ENCODE measurements at places on chromosomes 2 and 18.

DNA sequence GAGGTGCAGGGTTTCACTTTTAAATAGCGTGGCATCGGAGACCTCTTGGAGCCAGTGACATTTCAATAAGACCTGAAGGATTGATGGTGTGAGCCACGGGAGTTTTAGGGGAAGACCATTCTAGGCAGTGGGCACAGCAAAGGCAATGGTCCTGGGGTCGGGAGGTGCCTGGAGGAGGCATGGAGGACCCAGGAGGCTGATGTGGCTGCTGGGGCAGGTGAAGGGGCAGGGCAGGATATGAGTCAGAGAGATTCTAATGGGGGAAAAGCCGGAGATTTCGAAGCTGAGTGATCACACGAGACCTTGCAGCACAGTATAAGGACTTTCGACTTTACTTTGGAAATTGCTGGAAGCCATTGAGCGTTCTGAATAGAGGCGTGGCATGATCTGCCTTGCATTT lies 79.6 kb upstream of the KCNE4 start:
- no peaks in the 10 kb centered on the region for H3K27me3 ChIP-seq
- no peak overlapping the region for H3K27ac ChIP-seq
- H3K4me3 ChIP-seq = no peak overlapping the region
- no peaks in the 10 kb centered on the region for H3K36me3 ChIP-seq

- H3K4me3 ChIP-seq = no peak overlapping the region
- no peaks in the 10 kb centered on the region for H3K36me3 ChIP-seq
- no peaks in the 10 kb centered on the region for H3K27me3 ChIP-seq
- no peaks in the 10 kb centered on the region for H3K4me1 ChIP-seq
- no peak overlapping the region for H3K27ac ChIP-seq
- DNase-seq = no peak
Measured at GRCh38 chr2:209236377-209236776, 187.5 kb upstream of the MAP2 start.

GRCh38 chr2:205704127-205704741 lies 21.9 kb downstream of the NRP2 start:
- no peaks in the 10 kb centered on the region for H3K36me3 ChIP-seq
- H3K4me3 ChIP-seq = no peak overlapping the region
- H3K27ac ChIP-seq = peak overlapping the region; percentile 52
- no peaks in the 10 kb centered on the region for H3K27me3 ChIP-seq

- no peaks in the 10 kb centered on the region for H3K27me3 ChIP-seq
- H3K4me1 ChIP-seq = no peaks in the 10 kb centered on the region
- H3K36me3 ChIP-seq = no peaks in the 10 kb centered on the region
Measured at GRCh38 chr2:207902821-207903220, 122.5 kb downstream of the PLEKHM3 start.

- no peaks in the 10 kb centered on the region for H3K27me3 ChIP-seq
- H3K4me3 ChIP-seq = no peak overlapping the region
- no peak for DNase-seq
- H3K27ac ChIP-seq = no peak overlapping the region
- no peaks in the 10 kb centered on the region for H3K4me1 ChIP-seq
- no peaks in the 10 kb centered on the region for H3K36me3 ChIP-seq
Measured at GRCh38 chr18:29096079-29096770, 919.3 kb upstream of the CDH2 start.

- no peak for DNase-seq
- H3K27ac ChIP-seq = no peak overlapping the region
- no peaks in the 10 kb centered on the region for H3K36me3 ChIP-seq
- peaks cover 14% of the 10 kb centered on the region for H3K4me1 ChIP-seq
- no peak overlapping the region for H3K4me3 ChIP-seq
Measured at GRCh38 chr2:85221067-85221691, 88.0 kb downstream of the TCF7L1 start.

GRCh38 chr18:46502444-46502843 lies 154.6 kb downstream of the LOXHD1 start:
- no peak overlapping the region for H3K4me3 ChIP-seq
- H3K36me3 ChIP-seq = no peaks in the 10 kb centered on the region
- H3K4me1 ChIP-seq = 0 out of 2 replicates have a peak, but pooled peaks cover 4% of the 10 kb centered on the region

- H3K4me3 ChIP-seq = no peak overlapping the region
- no peak for DNase-seq
- no peaks in the 10 kb centered on the region for H3K36me3 ChIP-seq
- no peaks in the 10 kb centered on the region for H3K27me3 ChIP-seq
- no peaks in the 10 kb centered on the region for H3K4me1 ChIP-seq
Measured at GRCh38 chr2:4427083-4427482, 723.7 kb downstream of the DCDC2C start.

DNA sequence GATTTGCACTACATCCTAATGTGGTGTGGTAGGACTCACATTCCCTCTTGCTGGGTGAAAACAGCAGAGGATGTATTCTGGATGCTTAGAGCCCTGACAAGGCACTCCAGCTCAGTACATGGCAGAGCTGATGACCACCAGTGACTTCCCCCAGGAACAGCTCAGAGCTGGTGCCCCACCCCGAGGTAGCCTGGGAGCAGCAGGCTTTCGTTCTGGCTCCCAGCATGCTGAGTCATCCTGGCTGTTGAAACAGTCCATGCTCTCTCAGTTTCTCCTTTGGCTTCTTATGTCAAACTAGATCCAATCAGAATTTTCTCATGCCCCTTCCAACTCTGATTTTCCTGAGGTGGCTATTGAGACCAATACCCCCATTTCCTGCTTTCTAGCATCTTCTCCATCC lies 438.2 kb downstream of the NBAS start:
- DNase-seq = no peak
- H3K4me1 ChIP-seq = no peaks in the 10 kb centered on the region
- H3K36me3 ChIP-seq = no peaks in the 10 kb centered on the region
- H3K27ac ChIP-seq = no peak overlapping the region
- no peak overlapping the region for H3K4me3 ChIP-seq

- DNase-seq = no peak
Measured at GRCh38 chr2:48170281-48170680, 264.0 kb upstream of the FBXO11 start.

- no peak for DNase-seq
- no peak overlapping the region for H3K27ac ChIP-seq
- H3K36me3 ChIP-seq = no peaks in the 10 kb centered on the region
- no peak overlapping the region for H3K4me3 ChIP-seq
- H3K27me3 ChIP-seq = no peaks in the 10 kb centered on the region
- H3K4me1 ChIP-seq = no peaks in the 10 kb centered on the region
Measured at GRCh38 chr2:10469301-10469700, 21.2 kb upstream of the ODC1 start.

DNA sequence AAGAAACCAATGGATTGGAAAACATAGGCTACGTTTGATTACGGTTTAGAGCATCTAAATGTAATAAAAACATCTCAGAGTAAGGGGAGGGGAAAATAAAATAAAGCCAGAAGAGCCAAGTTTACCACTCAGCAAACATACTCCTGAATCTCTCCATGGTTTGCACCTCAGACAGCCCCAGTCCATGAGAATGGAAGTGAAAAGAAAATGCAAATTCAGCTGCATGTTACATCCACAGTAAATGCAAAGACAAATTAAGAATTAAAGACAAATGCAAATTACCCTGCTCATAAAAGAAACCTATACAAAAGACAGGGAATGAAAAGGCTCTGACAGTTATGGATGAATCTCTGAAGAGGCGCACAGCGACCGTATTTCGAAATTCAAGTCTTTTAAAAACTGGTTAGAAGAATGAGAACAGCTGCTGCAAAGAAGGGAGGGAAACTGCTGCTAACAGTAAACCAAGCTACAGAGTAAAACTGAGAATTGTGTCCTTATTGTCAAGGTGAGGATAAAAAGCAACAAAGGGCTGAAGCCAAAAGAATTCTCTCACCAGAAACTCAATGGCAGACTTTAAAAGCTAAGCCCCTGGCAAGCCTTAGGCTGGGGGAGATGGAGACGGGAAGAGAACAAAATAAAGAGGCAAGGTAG lies 197.9 kb upstream of the ACVR2A start:
- no peak overlapping the region for H3K4me3 ChIP-seq

- no peaks in the 10 kb centered on the region for H3K4me1 ChIP-seq
- H3K27me3 ChIP-seq = no peaks in the 10 kb centered on the region
- H3K27ac ChIP-seq = no peak overlapping the region
- no peaks in the 10 kb centered on the region for H3K36me3 ChIP-seq
Measured at GRCh38 chr2:23312996-23313606, 71.9 kb upstream of the KLHL29 start.

- no peaks in the 10 kb centered on the region for H3K36me3 ChIP-seq
- DNase-seq = no peak
- no peaks in the 10 kb centered on the region for H3K4me1 ChIP-seq
- H3K27me3 ChIP-seq = no peaks in the 10 kb centered on the region
Measured at GRCh38 chr2:134279417-134279816, 25.5 kb downstream of the MGAT5 start.

GRCh38 chr2:197311421-197312033 lies 947 bp upstream of the ANKRD44 start:
- H3K4me3 ChIP-seq = peak overlapping the region; percentile 89
- H3K27ac ChIP-seq = peak overlapping the region; percentile 56
- H3K27me3 ChIP-seq = no peaks in the 10 kb centered on the region
- peak; percentile 33 for DNase-seq
- H3K36me3 ChIP-seq = peaks cover 3% of the 10 kb centered on the region

DNA sequence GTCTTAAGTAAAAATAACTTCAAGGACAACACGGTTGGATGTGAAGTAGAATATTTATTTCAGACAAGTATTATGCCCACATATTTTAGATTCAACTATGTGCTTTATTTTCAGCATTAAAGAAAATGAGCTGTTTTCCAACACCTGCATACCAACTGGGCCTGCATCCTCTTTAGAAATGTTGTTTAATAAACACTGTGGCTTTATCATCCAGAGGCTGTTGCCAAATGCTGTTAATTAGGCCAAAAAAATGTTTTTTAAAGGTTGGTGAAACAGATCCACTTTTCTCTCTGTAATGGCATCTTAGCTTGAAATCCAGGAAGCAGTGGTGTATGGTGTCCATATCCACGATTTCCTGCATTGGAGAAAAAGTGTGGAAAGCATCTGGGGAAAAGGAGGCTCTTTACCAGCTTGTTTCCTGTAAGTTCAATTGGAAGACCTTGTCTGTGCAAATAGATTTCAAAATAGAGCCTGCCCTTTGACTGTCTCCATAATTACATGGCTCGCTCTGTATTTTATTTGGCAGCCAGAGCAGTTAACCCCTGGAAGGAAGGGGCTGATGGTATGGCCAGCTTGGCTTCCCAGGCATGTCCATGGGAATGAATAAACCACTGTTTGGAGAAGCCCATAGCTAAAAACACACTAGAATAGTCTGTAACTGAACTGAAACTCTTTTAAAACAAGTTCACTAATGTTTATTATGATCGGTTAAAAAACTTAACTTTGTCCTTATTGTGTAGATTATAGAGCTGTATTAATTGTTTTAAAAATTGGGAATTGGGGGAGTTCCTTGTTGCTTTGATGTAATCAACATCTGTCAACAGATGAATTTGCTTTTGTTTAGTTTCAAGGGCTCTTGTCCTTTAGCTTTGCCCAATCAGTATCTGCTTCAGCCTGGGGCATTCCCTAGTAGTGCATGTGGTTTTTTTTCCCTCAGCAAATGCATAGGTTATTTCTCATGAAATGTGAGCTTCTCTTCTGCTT lies 33.0 kb upstream of the DLX1 start:
- H3K4me1 ChIP-seq = no peaks in the 10 kb centered on the region
- H3K4me3 ChIP-seq = no peak overlapping the region
- H3K27ac ChIP-seq = no peak overlapping the region
- H3K36me3 ChIP-seq = no peaks in the 10 kb centered on the region
- no peak for DNase-seq

- no peak overlapping the region for H3K4me3 ChIP-seq
- H3K36me3 ChIP-seq = peaks cover 6% of the 10 kb centered on the region
- H3K4me1 ChIP-seq = peaks cover 65% of the 10 kb centered on the region
- DNase-seq = peak; percentile 76
Measured at GRCh38 chr2:109126501-109126860, 2.5 kb upstream of the SH3RF3 start.

- H3K4me1 ChIP-seq = no peaks in the 10 kb centered on the region
- H3K4me3 ChIP-seq = no peak overlapping the region
- no peak overlapping the region for H3K27ac ChIP-seq
Measured at GRCh38 chr18:6878556-6879297, 149.2 kb downstream of the ARHGAP28 start.

- no peak for DNase-seq
- H3K27ac ChIP-seq = no peak overlapping the region
- no peaks in the 10 kb centered on the region for H3K36me3 ChIP-seq
- H3K27me3 ChIP-seq = no peaks in the 10 kb centered on the region
- no peak overlapping the region for H3K4me3 ChIP-seq
- H3K4me1 ChIP-seq = no peaks in the 10 kb centered on the region
Measured at GRCh38 chr2:97741251-97741650, 27.9 kb downstream of the ZAP70 start.

- no peak overlapping the region for H3K4me3 ChIP-seq
- H3K27ac ChIP-seq = no peak overlapping the region
- H3K27me3 ChIP-seq = no peaks in the 10 kb centered on the region
- DNase-seq = no peak
- H3K4me1 ChIP-seq = no peaks in the 10 kb centered on the region
Measured at GRCh38 chr2:191797942-191798876, 48.7 kb downstream of the CAVIN2 start.

All from SJSA1 (cell line).